Bronchial epithelial cell (primary cell): ENCODE measurements at places on chromosomes 3 and 15.

GRCh38 chr3:42027571-42027970, 63.6 kb upstream of the TRAK1 start:
- DNase-seq: no peak

- DNase-seq: no peak
Measured at GRCh38 chr3:9746330-9746729, 3.4 kb upstream of the OGG1 start.

DNA sequence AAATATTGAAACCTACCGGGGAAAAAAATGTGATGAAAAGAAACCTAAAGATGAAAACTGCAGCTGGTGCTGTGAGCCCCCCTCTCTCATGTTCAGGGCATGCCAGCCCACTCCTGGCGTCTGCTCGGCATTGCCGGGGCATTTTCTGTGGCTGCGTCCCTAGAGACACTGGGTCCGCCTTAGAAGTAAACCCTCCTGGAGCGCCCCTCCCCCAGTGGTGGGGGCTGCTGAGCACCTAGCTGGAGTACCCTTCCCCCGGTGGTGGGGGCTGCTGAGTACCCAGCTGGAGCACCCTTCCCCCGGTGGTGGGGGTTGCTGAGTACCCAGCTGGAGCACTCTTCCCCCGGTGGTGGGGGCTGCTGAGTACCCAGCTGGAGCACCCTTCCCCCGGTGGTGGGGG, 24.5 kb upstream of the GABRA5 start:
- no peak for DNase-seq

DNA sequence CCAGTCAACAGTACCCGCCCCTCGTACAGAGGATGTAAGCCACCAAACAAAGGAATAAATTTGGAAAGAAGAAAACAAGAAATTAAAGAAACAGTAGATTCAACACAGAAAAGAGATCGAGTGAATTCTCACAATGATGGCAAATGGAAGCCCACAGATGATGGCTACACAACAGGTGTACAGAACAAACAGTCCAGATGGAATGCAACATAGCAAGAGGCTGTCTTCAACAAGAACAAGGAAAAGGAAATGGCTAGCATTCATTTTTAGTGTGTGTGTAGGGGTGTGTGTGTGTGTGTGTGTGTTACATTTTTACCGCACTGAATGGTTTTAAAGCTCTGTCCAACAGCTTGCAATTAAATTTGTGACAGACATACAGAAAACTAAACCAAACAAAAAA, 12.9 kb downstream of the NEDD4 start:
- no peak for DNase-seq

GRCh38 chr3:33173103-33173502, 45.5 kb downstream of the SUSD5 start:
- DNase-seq: no peak

DNA sequence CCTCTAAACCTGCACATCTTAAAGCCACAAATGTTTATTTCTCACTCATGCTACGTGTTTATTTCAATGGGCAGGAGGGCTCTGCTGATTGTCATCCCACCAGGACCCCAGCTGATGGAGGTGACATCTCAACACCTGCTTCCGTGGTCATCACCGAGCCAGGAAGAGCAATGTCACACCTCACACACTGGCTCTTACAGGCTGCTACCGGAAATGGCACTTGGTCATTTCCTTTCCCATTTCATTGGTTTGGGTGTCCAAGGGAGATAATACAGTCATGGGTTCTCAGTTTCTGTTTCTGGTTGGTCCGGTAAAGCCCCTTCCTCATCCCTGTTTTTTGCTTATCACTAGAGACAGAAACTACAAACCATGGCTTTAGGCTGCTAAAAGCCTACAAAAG, 41.9 kb downstream of the ABHD2 start:
- DNase-seq: no peak

GRCh38 chr15:91224755-91225380, 124.8 kb downstream of the SV2B start:
- DNase-seq: peak; percentile 50

GRCh38 chr15:92693691-92694331, 38.2 kb upstream of the FAM174B start:
- peak; percentile 10 for DNase-seq

DNA sequence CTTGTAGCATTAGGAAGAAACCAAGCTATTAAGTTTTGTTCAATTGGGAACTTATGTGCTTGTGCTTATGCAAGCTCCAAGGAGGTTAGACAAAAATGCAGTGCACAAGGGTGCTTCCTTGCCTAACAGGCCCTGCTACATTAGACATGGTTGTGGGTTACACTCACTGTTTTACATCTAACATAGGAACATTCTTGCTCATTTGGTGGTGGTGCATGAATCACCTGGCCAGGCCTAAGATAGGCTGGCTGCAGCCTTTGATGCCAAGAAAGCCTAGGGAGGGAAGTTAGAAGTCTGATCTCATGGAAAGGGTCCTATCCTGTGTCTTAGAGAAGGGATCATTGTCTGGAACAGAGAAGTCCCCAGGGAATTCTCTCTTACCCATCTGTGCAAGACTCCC, 43.5 kb downstream of the CA12 start:
- DNase-seq: peak; percentile 80

- DNase-seq: no peak
Measured at GRCh38 chr3:50183755-50184154, 7.7 kb upstream of the GNAT1 start.
